NCI-H2029 treated with DMSO at 0.1 percent for 48 hours (cell line): ENCODE measurements at places on chromosomes 7 and 10.
A peak's percentile ranks its signal among the peaks of the same experiment; 100 is the strongest.

GRCh38 chr7:135514856-135515255, 5.0 kb upstream of the CNOT4 start:
- DNase-seq, result peak; percentile 26

DNA sequence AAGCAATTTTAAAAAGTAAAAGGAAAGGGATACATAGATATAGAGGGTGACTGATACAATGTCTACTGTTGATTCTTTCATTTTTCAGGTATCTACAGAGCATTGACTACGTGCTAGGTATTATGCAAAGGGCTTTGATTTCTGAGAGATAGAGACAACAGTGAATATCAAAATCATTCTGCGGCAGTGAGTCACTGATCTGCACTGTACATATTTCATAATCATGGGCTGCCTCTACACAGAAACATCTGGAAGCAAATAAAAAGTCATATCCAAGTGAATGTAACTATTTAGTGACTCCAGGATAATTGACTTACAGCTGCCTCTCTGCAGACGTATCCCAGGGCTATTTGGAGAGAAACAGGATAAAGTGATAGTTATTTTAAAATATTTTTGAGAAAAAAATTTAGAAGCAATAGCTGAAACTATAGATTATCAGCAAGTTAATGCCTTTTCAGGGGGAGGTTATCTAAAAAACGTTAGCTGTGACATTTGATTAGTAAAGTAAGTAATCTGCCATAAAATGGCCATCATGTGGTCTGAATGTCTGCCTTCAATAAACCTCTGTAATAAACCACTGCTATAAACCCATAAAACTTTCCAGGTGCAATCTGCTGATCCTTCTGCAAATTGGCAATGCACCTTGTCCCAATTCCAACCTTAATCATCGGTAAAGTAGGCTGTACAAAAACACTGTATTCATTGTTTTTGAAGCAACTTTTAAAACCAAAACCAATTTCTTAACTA, 43.7 kb downstream of the CPXM2 start:
- no peak for DNase-seq

DNA sequence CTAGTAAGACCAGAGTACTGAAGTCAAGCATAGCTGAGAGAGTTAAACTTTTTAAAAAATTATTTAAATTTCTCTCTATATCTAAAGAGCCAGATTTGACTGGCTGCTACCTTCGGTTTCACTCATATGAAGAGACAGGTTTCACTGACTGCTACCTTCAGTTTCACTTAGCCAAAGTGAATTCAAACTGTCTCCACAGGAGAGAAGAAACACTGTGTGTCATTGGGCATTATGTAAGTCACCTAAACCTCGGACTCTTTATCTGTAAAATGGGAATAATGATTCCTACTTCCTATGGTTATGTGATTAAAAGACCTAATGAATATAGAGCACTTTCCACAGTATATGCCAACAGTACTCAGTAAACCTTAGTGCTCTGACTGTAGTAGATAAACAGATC, 41.6 kb upstream of the MET start:
- no peak for DNase-seq

DNA sequence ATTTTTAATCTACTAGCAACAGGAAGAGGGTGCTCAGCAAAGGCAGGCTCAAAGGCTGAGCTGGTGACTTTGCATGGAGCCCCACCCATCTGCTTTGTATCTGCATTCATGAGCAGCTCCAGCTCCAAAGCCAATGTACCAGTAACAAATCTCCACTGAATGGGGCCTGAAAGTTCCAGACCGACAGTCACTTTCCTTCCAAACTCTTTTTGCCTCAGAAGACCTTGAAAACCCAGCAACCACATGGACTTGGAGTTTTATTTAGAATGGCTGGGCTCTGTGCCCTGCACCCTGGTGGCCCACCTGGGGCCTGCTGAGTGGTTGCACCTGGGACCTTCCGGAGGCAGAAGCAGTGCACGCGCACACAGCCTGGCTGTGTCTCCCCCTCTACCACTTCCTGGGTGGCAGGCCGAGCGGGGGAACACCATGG, 195.0 kb upstream of the PLXNA4 start:
- DNase-seq, result no peak

DNA sequence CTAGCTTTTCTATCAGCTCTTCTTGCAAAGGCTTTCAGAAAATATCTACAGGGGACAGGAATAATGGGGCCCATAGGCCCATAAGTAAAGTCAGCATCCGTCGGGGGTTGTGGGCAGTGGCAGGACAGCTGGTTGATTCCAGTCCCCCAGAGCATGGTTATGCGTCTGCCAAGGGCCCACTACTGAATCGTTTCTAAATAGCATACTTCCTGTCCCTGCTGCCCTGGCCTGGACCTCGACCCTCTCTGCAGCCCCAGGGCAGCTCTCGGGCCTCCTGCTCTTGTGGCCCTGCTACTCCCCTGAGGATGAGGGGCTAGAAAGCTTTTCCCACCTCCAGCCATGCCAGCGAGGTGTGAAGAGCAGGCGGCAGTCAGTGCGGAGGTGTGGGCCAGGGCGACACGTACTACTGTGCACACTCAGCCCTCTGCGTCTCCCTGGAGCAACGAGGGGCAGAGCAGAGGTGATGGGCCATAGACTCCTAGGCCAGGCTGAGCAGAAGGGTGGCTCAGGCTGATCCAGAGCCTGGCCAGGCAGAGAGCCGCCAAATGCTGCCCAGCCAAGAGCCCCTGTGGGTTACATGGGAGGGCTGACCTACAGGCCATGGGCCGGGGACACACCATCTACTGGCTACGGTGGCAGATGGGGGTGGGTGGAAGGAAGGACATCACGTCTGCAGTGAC, 4.7 kb upstream of the OPN4 start:
- no peak for DNase-seq
